ENCODE measurements at places on chromosomes 4 and X.

DNA sequence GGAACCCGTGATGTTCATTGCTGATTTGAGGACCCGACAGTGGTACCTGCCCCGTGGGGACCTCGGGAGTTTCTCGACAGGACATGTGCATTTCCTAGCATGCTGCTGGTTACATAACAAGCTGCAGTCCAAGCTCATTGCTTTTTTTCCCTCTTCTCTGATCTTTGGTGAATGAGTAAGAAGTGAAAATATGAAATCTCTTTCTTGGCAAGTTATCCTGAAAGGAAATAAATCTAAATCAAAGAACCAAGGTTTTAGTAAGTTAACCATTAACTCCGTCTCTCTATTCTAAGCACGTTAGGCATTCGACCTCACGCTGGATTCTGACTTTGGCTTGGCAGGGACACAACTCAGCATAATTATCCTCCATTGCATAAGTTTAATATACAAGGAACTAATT lies 86.6 kb downstream of the STK32B start:
- DNase-seq, result no peak

- no peak for DNase-seq
Observed at GRCh38 chr4:3488820-3489219, 25.7 kb downstream of the DOK7 start.

- DNase-seq, result no peak
Observed at GRCh38 chr4:15674926-15675325, 6.7 kb upstream of the FAM200B start.

GRCh38 chr4:168907119-168907698 lies 102.8 kb downstream of the CBR4 start:
- DNase-seq, result no peak

GRCh38 chrX:97854086-97854485 lies 970.4 kb downstream of the RPA4 start:
- no peak for DNase-seq

DNA sequence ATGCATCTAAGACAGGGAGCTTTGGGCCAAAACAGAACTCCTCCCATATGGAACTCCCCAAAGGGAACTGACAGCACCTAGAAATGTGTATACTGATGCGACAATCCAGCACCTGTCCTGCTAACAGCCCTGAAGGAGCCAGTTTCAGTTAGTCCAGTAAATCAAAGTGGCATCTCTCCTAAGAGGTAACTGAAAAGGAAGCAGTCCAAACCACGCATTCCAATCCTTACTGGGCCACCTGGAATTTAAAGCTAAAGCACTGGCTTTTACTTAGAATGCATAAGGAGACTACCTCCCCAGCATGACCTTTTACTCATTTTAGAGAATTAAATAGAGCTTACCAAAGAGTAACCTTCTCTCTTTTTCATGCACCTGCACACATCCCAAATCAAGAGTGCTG lies 586.8 kb upstream of the PITX2 start:
- DNase-seq, result no peak

DNA sequence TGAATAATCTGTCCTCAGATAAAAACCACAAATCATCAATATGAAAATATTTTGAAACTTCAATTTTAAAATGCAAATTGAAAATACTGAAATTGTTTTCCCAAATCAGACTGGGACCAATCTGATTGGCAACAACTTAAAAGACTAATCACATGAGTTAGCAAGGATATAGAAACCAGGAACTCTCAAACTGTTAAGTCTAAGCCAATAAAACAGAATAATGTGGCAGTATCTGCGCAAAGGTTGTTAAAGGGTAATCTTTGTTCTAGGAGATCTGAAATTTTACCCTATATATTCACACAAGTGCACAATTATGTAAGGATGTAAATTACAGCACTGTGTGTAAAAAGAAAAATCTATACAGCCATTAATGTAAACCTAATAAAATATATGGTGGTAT lies 29.7 kb downstream of the EIF4E start:
- DNase-seq, result no peak

GRCh38 chr4:112214390-112215264 lies 17.0 kb upstream of the AP1AR start:
- no peak for DNase-seq

- DNase-seq, result no peak
Observed at GRCh38 chrX:68177542-68177941, 255.8 kb downstream of the OPHN1 start.

DNA sequence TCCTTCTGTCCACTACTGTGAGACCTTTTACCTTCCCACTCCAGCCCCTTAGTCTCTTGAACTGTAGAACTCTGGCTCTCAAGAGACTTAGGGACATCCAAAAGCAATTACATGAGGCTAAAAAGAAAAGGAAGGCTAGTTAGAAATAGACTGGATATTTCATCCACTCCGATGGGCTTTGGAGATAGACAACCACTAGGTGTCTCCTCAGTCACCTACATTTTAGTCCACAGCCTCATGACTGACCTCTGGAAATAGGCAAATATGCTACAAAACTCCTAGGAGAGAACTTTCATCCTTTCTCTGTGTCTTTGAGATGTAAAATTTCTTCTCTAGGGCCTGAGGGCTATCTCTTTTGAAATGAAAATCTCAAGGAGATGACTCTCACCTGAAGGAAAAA lies 45.1 kb upstream of the LAMP2 start:
- DNase-seq, result no peak

DNA sequence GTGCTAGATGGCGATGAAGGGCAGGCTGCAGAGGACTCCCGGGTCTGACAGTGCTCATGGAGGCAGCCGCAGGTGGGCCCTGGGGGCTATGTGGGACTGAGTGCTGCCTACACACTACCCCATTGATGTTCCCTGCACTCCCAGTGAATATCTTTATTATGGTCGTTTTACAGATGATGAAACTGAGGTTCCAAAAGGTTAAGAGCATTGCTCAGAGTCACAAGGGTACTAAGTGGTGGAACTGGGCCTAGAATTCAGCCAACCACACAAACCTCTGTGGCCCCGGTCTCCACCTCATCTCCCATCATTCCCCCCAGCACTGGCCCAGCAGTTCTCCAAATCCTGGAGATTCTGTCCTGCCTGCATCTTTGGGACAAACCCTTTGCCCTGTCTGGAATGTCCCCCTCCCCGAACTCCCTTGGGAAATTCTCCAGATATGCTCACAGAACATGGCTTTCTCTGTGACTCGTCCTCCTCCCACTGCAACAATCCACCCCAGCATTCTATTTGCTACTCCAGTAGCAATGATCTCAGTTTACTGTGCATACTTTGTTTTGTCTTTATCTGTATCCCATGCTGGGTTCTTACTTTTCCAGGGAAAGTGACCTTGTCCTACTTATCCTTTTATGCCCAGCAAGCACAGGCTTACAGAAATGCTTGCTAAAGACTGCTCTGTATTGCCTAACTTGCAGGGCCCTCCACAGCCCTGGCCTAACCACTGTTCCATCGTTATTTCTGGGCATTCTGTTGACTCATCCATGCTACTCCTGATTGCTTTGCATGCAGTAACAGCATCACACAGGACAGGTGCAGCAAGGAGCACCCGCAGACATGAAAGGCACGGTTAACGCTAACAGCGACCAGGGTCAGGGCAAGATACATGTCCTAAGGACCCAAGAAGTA lies 14.0 kb downstream of the PNMA6F start:
- no peak for DNase-seq
